Kasumi-1 (cell line): ENCODE measurements at places on chromosomes 13 and 19.

DNA sequence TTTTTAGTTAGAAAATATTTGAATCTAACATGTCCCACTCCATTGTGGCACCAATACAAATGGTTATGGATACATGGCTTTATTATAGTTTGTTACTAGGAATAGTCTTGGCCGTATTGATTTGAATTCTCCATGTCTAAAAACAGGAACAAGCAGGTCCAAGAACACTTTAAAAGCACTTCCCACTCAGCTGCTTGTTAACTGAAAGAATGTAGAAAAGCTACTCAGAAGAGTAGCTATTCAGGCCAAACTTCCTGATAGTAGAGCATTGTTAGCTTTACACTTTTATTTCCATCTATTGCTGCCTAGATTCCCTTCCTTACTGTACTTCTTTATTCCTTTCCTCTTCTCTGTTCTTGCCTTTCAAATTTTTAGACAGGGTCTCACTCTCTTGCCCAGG, 6.9 kb downstream of the PIBF1 start:
- peak; percentile 24 for DNase-seq

DNA sequence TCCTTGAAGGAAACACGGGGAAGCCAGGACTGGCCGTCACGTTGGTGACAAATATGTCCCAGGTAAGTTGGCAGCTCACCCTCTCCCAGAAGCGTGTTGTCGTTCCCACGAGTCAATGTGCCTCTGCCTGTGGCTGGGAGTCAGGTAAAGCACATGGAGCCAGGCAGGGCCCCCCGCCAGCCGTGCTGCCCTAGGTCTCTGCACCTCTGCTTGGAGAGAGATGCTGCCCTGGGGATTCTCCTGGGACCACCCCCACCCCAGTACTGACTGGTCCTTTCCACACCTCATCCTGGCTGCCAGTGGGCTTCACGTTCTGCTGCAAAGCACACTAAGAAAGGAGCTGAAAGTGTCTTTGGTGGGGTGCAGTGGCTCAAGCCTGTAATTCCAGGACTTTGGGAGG, 9.9 kb downstream of the ZNF114 start:
- no peak for DNase-seq

GRCh38 chr13:31797154-31797775, 57.9 kb downstream of the RXFP2 start:
- peak; percentile 6 for DNase-seq

- peak; percentile 11 for DNase-seq
Observed at GRCh38 chr19:1767464-1767933, 14.2 kb downstream of the ONECUT3 start.

- DNase-seq = peak; percentile 97
Observed at GRCh38 chr13:106182404-106182803, 353.1 kb downstream of the EFNB2 start.

GRCh38 chr13:22114630-22115311, 443.9 kb downstream of the FGF9 start:
- peak; percentile 40 for DNase-seq

DNA sequence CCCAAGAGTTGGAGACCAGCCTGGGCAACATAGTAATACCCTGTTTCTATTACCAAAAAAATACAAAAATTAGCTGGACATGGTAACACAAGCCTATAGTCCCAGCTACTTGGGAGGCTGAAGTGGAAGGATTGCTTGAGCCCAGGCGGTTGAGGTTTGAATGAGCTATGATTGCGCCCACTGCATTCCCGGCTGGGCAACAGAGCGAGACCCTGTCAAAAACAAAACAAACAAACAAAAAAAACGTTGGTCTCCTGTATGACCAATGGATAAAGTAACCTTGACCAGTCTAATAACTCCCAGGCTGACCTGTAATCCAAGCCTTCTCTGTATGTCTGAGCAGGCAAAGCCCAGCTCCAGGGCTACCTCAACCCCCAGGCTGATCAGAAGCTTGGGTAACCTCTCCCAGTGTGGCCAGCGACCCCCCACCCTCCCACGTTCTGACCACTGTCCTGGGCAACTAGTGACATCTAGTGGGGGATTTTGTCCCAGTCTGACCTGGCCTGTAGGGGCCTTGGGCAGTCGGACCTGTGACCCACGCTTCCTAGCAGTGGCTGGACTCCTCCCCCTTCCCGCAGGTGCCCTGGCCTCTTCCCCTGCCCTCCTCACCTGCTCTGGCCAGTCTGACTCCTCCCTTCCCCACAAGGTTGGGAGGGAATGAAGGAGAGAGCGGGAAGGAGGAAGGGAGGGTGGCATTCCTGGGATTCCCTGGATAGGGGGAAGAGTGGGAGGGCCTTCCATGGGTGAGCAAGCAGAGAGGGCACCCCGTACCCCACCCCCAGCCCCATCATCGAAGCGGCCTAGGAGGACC, 1.0 kb upstream of the BCAM start:
- DNase-seq = no peak

DNA sequence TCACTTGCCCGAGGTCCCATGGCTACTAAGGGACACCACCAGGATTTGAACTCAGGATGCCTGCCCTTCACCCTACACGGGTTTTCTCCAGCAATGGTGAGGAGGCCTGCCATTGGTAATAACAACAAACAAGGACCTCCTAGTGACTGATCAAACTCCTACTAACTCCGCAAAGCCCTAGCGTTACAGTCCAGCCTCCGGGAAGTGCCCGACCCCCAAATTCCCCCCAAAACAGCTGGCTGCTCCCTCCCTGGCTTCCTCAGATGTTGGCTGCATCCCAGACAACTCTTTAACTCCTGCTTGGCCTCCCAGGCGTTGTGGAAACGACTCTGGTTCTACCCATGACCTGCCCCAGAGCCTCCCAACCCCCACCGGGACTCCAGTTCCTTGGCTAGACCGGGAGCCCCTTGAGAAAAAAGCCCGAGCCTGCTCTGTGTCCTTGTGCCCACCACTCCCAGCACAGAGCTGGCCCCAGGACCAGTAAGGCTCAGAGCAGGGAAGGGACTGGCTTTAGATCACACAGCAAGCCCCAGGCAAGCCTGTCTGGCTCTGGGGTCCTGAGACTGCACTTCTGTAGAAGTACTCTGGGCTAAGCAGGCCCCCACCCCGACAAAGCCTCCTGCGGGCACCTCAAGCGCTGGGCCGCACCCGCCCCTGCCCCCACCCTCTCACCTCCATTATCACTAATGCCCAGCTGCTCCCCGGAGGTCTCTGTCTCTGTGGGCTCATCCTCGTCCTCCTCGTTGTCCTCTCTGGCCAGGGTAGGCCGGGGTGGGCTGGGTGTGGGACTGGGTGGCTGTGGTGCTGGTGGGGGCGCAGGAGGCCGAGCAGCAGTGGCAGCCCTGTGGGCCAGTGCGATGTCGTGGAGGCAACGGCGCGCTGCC, 4.7 kb downstream of the AKT1S1 start:
- no peak for DNase-seq

DNA sequence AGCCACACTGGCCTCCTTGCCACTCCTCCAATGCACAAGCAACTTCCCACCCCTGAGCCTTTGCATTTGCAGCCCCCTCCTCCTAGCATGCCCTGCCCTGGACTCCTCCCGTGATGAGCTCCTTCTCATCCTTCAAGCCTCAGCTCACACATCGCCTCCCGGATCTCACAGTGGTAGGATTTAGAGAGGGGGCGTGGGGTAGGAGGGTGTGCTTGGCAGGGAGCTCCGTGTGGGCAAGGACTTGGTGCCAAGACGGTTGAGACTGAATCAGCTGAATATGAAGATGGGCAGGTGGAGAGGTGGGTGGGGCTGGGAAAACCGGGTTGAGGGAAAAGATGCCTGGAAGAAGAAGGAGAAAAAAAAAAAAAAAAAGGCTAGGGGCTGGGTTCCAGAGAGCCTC, 48.4 kb upstream of the ZNRF4 start:
- no peak for DNase-seq

DNA sequence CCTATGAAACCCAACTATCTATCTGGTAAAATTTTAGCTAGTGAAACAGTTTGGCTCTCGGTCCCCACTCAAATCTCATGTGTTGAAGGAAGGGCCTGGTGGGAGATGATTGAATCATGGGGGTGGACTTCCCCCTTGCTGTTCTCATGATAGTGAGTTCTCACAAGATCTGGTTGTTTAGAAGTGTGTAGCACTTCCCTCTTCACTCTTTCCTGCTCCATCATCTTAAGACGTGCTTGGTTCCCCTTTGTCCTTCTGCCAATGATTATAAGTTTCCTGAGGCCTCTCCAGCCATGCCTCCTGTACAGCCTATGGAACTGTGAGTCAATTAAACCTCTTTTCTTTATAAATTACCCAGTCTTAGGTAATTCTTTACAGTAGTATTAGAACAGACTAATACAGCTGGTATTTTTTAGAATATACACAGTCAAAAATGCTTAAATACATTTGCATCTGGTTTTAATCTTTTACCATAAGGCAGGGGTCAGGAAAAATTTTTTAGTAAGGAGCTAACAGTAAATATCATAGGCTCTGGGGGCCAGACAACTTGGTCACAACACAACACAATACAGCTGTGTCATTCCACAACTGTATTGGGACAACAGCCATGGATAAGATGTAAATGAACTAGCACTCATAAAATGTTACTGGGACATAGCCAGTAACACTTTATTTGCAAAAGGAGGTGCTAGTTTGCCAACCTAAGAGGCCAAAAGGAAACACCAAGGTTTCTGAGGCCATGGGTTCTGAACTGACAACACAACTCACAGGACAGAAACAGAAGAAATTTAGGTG, 24.3 kb downstream of the DZIP1 start:
- peak; percentile 57 for DNase-seq

DNA sequence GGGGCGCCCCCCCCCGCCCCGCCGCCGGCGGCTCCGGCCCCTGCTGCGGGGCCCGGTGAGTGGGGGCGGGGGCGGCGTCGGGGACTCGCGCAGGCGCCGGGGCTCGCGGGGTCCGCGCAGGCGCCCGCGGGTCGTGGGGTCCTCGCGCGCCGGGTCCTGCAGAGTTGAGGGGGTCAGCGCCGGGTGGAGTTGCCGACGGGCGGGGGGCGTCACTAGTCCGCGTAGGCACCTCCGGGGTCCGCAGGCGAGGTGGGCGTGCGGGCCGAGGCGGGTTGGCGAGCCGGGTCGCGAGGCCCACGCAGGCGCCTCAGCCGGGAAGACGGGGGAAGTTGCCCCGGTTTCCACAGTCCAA, 365 bp downstream of the PPP6R1 start:
- peak; percentile 31 for DNase-seq

DNA sequence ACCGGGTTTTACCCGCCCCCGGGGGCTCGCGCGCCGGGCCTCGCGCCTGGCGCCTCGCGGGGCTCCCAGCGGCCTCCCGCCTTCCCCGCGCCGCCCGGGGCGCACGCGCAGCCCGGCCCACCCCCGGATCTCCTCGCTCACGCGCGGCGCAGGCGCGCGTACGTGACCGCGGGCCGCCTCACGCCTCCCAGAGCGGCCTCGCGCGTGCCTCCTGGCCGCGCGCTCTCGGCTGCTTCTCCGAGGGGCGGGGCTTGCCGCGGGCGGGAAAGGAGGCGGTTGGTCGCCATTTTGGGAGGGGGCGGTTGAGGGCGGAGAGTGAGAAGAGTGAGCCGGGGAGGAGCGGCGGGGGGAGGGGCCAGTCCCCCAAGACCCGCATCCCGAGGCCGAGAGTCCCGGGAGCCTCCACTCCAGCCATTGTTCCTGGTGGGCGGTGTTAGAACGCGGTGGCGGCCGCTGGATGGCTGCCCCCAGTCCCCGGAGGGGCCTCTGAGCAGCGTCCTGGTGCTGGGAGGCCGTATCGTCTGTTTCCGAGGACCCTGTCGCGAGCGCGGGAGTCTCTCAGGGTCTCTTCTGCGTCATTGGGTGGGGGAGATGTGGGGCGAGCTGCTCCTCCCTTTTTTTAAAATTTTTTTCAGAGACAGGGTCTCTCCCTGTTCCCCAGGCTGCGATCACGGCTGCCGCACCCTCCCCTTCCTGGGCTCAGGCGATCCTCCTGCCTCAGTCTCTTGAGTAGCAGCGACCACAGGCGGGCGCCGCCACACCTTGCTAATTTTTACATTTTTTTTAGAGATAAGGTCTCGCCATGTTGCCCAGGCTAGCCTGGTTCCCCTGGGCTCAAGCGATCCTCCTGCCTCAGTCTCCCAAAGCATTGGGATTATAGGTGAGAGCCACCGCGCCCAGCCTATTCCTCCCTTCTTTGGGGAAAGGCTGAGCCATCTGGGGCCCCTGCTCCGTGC, at the start of gene ZNF541:
TSS of gene ZNF541 (minus strand) at position 78 of the 956 bp plus-strand sequence. CDS start 17,292 bp downstream, outside the sequence.
- DNase-seq = no peak

- no peak for DNase-seq
Observed at GRCh38 chr19:51295382-51296126, 15.9 kb upstream of the IGLON5 start.

DNA sequence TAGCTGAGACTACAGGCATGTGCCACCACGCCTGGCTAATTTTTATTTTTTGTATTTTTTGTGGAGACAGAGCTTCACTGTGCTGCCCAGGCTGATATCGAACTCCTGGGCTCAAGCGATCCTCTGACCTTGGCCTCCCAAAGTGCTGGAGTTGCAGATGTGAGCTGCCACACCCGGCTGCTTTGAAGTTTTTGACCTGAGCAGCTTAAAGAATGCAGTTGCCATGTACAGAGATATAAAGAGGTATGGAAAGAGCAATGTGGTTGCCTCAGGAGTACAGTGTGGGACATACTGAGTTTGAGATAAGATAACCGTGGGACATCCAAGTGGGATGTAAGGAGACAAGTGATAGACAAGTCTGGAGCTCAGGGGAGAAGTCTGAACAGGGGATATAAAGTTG, 82.7 kb upstream of the LSM14A start:
- no peak for DNase-seq

- no peak for DNase-seq
Observed at GRCh38 chr19:6032827-6033226, 54.9 kb upstream of the RANBP3 start.

DNA sequence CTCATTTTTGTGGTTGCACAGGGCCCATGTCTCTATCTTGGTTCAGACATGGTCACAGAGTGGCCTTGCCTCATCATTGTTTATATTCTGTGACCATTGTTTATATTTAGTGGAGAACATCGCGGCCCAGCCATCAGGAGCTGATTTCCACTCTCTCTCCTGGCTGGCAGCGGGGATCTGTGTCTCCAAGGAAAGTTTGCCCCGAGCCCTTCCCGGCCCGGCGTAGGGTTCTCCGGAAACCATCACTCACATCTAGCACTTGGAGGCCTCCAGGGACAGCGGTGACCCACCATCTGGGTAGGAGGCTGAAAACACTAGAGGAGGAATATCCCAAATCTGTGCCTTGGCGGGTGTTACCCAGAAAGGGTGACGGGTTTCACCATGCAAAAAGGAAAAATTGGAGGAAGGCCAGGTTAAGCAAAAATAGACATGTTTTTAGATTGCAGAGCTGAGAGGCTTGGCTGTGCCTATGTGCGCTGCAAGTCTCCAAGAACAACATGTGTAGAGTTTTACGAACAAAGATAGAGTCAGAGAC, 726 bp upstream of the ZNF358 start:
- no peak for DNase-seq

GRCh38 chr13:79918620-79919019, 422.3 kb downstream of the SPRY2 start:
- no peak for DNase-seq
